Effector memory CD8-positive, alpha-beta T cell (primary cell): ENCODE measurements at places on chromosomes 5 and 9.

GRCh38 chr5:143955141-143955540, 143.2 kb downstream of the HMHB1 start:
- H3K27me3 ChIP-seq, result peaks cover 23% of the 10 kb centered on the region
- no peaks in the 10 kb centered on the region for H3K4me1 ChIP-seq
- H3K4me3 ChIP-seq, result no peak overlapping the region
- no peaks in the 10 kb centered on the region for H3K36me3 ChIP-seq
- no peak overlapping the region for H3K27ac ChIP-seq

- no peak for DNase-seq
- H3K27me3 ChIP-seq, result no peaks in the 10 kb centered on the region
- peak overlapping the region; percentile 91 for H3K27ac ChIP-seq
- peaks cover 23% of the 10 kb centered on the region for H3K36me3 ChIP-seq
Measured at GRCh38 chr9:35651956-35652828, 1.5 kb upstream of the SIT1 start.

DNA sequence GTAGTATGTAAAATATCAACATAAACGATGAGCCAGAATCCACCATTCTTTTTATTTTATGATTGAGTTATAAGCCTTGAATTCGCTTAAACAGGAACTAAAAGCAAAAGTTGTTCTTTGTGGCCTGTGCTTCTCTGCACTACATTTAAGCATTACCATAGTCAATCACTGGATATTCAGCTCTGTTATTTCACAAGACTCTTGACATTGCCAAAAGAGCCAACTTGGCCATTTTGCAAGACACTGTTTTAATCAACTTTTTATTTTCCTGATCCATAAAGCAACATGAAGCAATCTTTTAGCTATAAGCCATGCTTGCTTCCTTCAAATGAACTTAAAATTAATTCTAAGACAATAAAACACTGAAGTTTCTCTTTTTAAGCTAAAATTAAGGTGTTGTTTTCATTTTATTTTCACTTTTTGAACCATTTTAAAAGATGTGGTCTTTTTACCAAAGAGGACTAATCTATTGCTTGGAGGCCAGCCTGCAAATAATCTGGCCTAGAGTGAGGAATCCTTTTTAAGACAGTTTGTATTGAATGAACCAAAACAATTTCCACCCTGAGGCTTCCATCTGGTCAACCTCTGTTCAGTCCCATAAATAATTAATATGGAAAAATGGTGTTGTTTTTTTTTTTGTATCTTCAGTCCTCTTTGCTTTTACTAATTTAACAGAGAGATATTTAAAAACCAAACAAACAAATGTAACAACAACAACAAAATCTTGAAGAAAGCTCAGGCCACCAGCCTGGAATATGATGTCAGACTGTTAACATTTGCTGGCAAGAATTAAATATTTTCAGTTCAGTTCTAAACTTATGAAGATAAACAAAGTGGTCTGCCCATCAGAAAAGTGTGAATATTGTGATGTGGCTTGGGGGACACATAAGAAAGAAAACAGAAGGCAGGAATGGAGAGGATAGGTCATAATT, 274.4 kb downstream of the MARCHF11 start:
- H3K4me1 ChIP-seq, result no peaks in the 10 kb centered on the region
- H3K36me3 ChIP-seq, result no peaks in the 10 kb centered on the region
- DNase-seq, result no peak
- H3K27me3 ChIP-seq, result no peaks in the 10 kb centered on the region
- H3K4me3 ChIP-seq, result no peak overlapping the region
- no peak overlapping the region for H3K27ac ChIP-seq

DNA sequence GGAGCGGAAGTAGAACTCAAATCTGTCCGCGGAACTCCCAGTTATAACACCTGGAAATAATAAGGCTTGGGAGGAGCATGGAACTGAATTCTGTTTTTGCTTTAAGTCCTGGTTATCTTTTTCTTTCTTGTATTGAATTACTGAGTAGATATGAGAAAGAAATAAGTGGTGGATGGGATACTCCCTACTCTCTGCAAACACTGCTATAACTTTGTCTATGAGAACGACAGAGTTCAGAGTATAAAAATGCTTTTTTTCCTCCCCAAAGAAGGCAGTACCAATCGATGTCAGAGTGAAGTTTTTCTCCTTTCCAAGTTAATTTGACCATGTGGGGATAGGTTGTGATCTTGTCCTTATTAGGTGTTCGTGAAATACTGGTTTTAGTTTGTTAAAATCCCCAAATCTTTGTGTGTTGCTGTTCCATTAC, 1.2 kb downstream of the RIC1 start:
- no peak for DNase-seq
- peak overlapping the region; percentile 99 for H3K27ac ChIP-seq
- peaks cover 16% of the 10 kb centered on the region for H3K36me3 ChIP-seq
- peaks cover 48% of the 10 kb centered on the region for H3K4me1 ChIP-seq
- peak overlapping the region; percentile 100 for H3K4me3 ChIP-seq

DNA sequence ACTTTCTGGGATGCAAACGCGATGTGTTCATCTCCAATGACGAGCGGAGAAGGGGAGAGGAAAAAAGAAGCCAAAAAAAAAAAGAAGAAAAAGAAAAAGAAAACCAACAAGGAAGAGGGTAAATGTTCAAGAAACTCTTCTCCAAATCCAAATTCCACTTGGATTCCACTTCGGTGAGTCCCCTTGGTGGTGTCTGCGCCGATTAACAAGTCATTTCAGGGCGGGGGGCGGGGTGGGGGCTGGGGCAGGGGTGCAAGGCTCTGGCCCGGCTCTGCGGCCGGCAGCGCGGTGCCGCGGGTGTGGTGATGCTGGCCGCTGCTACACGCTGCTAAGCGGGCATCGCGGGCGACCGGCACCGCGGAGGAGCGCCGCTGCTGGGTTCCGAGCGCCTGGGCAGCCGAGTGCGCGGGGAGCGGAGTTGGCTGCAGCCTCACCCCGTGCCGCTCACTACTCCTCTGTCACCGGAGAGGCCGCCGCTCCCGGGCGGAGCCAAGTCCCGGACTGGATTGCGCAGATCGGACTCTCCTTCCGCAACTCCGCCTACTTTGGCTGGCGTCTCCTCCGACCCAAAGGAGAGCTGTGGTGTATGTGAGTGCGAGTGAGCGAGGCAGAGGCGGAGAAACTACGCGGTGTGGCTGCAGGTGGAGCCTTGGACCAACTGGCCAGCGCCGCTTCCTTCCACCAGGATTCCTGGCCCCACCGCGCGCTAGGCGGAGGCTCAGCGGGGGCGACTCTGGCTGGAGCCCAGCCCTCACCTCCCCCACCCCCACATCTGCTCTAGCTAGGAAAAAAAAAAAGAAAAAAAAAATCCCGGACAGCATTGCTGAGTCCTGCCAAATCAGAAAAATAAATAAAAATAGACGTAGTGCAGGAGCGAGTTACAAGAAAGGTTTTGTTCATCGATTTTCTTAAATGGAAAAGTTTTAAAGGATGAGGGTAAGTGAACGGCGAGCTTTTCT, at the start of gene SEMA6A:
Gene SEMA6A, minus strand, starts transcription at position 457 of the 959 bp plus-strand sequence. CDS start 69,879 bp downstream, outside the sequence.
- H3K36me3 ChIP-seq, result peaks cover 2% of the 10 kb centered on the region
- peaks cover 74% of the 10 kb centered on the region for H3K27me3 ChIP-seq
- peaks cover 15% of the 10 kb centered on the region for H3K4me1 ChIP-seq
- H3K27ac ChIP-seq, result no peak within 1 kb of the TSS
- peak within 1 kb of the TSS; percentile 74 for H3K4me3 ChIP-seq
- DNase-seq, result no peak

DNA sequence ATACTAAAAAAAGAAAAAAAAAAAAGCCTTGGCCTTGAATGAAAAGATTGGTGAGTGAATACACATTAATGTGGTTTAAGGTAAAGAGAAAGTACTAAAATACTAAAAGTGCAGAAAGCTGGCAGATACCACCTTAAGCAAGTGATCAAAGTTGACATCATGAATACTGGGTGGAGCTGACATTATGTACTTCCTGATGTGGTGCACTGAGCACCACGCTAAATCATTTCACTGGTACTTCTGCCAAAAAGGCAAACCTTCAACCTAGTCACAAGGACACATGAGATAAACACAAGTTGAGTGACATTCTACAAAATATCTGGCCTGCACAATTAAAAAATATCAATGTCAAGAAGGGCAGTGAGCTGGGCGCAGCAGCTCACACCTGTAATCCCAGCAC, 33.8 kb upstream of the PANK3 start:
- H3K4me3 ChIP-seq, result peak overlapping the region; percentile 43
- peak overlapping the region; percentile 87 for H3K27ac ChIP-seq
- peaks cover 5% of the 10 kb centered on the region for H3K36me3 ChIP-seq
- peak; percentile 18 for DNase-seq

DNA sequence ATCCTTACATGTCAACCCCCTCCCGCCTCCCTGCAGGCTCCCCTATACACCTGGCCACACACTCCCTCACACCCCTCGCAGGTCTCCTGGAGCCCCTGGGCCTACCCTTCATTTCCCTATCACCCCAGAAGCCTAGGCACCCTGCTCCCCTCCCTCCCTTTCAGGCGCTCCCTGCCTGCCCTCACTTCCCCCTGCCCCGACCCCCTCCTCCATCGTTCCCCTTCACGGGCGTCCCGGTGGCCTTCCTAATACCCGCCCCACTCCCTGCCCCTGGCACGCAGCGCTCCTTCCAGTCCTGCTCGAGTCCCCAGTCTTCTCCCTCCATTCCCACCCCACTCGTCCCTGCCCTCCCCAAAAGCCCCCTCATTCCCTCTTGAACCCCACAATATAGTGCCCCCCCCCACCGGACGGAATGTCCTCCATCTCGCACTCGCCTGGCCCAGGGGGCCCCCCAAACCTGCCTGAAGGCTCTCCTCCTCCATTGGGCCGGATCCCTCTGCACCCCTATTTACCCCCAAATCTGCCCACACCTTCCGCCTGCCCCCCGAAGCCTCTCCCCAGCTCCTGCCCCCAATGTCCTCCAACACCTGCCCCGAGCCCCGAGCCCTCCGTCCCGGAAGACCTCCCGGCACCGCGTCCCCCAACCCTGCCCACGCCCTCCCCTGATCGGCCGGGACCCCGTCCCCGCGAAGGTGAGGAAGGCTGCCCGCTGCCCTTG, 746 bp downstream of the STRBP start:
- H3K27me3 ChIP-seq, result no peaks in the 10 kb centered on the region
- peak overlapping the region; percentile 85 for H3K4me3 ChIP-seq
- H3K36me3 ChIP-seq, result peaks cover 8% of the 10 kb centered on the region
- peak overlapping the region; percentile 6 for H3K27ac ChIP-seq
- DNase-seq, result no peak
- H3K4me1 ChIP-seq, result peaks cover 17% of the 10 kb centered on the region

DNA sequence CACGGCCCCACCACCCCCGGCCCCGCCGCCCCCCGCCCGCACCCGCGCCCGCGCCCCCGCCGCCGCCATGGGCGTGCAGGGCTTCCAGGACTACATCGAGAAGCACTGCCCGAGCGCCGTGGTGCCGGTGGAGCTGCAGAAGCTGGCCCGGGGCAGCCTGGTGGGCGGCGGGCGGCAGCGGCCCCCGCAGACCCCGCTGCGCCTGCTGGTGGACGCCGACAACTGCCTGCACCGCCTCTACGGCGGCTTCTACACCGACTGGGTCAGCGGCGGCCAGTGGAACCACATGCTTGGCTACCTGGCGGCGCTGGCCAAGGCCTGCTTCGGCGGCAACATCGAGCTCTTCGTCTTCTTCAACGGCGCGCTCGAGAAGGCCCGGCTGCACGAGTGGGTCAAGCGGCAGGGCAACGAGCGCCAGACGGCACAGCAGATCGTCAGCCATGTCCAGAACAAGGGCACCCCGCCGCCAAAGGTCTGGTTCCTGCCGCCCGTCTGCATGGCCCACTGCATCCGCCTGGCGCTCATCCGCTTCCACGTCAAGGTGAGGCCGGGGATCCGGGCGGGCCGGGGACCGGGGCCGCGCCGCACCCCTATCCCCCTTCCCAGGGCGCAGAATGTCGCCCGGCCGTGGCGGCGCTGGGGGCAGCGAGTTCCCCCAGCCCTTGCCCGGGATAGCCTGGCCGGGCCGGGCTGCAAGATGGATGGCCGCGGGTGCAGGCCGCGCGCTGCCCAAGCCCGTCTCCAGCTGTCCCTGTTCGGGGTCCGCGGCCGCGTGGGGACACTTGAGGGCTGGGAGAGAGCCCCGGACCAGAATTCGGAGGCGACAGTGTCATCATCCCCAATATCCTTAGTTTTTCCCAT, 594 bp downstream of the FAM120A start:
- peak; percentile 28 for DNase-seq
- peak overlapping the region; percentile 89 for H3K4me3 ChIP-seq
- peak overlapping the region; percentile 95 for H3K27ac ChIP-seq
- no peaks in the 10 kb centered on the region for H3K27me3 ChIP-seq

- DNase-seq, result no peak
- no peaks in the 10 kb centered on the region for H3K36me3 ChIP-seq
- peaks cover 2% of the 10 kb centered on the region for H3K4me1 ChIP-seq
- H3K27me3 ChIP-seq, result no peaks in the 10 kb centered on the region
- H3K27ac ChIP-seq, result no peak overlapping the region
- no peak overlapping the region for H3K4me3 ChIP-seq
Measured at GRCh38 chr5:33855396-33855795, 36.4 kb downstream of the ADAMTS12 start.

- H3K27me3 ChIP-seq, result no peaks in the 10 kb centered on the region
- no peaks in the 10 kb centered on the region for H3K36me3 ChIP-seq
- no peaks in the 10 kb centered on the region for H3K4me1 ChIP-seq
- H3K4me3 ChIP-seq, result no peak overlapping the region
Measured at GRCh38 chr5:143499480-143500114, 96.1 kb upstream of the NR3C1 start.

GRCh38 chr9:137423514-137424291, 510 bp downstream of the NOXA1 start:
- peak overlapping the region; percentile 64 for H3K4me3 ChIP-seq
- peaks cover 3% of the 10 kb centered on the region for H3K4me1 ChIP-seq
- no peak for DNase-seq
- no peaks in the 10 kb centered on the region for H3K36me3 ChIP-seq
- no peak overlapping the region for H3K27ac ChIP-seq
- H3K27me3 ChIP-seq, result no peaks in the 10 kb centered on the region

DNA sequence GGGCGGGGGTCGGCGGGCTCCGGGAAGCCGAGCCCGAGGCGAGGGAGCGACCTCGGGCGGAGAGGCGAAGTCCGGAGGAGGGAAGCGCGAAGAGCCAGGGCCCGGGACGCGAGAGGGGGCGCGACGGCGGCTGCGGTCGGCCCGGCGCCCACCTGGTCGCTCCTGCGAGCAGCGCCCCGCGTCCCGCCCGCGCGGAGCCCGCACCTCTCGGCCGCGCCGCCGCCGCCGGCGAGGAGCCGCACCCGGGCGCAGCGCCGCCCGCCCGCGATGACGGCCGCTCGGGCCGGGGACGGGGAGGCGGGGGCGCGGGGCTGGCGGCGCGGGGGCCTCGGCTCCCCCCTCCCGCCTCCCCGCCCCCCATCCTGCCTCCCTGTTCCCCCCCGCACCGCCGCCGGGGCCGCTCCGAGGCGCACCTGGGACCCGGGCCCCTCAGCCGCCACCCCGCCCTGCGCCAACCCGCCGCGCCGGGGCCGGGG, 2.6 kb downstream of the NR5A1 start:
- no peak overlapping the region for H3K27ac ChIP-seq
- no peak overlapping the region for H3K4me3 ChIP-seq
- H3K36me3 ChIP-seq, result no peaks in the 10 kb centered on the region
- DNase-seq, result no peak
- H3K4me1 ChIP-seq, result peaks cover 11% of the 10 kb centered on the region

GRCh38 chr5:179599100-179599499, 24.4 kb downstream of the HNRNPH1 start:
- H3K27me3 ChIP-seq, result no peaks in the 10 kb centered on the region
- H3K4me1 ChIP-seq, result no peaks in the 10 kb centered on the region
- H3K4me3 ChIP-seq, result no peak overlapping the region
- H3K27ac ChIP-seq, result peak overlapping the region; percentile 73
- peaks cover 75% of the 10 kb centered on the region for H3K36me3 ChIP-seq

- H3K4me1 ChIP-seq, result no peaks in the 10 kb centered on the region
- no peak overlapping the region for H3K27ac ChIP-seq
- no peak for DNase-seq
- no peaks in the 10 kb centered on the region for H3K36me3 ChIP-seq
Measured at GRCh38 chr9:101467690-101468089, 32.1 kb upstream of the ALDOB start.
